ENCODE measurements at places on chromosomes 12 and 14. TPM values are rescaled to one million over a fixed set of nuclear protein-coding genes. Genes with fewer than 3 reads are reported as not detected.

The ENDOU gene
- polyA plus RNA-seq = 0.51 TPM

DNA sequence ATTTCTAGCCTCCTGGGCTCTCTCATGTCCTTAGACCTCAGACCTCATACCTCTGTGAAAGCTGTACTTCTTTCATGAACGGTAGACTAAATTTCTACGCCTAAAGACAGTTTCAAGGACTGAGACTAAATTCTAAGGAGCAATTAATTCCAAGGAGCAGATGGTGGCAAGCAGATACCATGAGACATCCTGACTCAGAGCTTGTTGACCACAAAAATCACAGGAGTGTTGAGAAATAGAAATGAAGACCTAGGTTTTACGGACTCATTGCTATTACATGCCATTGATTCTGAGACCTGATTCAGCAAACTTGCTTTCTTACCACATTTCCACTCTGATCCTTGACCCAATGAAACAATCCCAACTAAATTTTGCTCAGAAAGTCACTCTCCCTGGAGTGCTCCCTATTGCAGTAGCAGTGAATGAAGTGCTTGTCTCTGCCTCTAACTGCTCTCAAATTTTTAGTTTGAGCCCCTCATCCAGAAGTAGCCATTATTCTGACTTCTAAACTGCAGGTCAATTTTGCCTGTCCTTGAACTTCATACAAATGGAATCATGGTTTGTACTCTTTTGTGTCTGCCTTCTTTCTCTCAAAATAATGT lies 52.0 kb downstream of the PEX5 start:
- DNase-seq = no peak

- no peak for DNase-seq
These were observed 84.9 kb upstream of the CLMN start for GRCh38 chr14:95404583-95404982.

GRCh38 chr14:60649875-60650372 lies 647 bp upstream of the SIX1 start:
- no peak for DNase-seq

DNA sequence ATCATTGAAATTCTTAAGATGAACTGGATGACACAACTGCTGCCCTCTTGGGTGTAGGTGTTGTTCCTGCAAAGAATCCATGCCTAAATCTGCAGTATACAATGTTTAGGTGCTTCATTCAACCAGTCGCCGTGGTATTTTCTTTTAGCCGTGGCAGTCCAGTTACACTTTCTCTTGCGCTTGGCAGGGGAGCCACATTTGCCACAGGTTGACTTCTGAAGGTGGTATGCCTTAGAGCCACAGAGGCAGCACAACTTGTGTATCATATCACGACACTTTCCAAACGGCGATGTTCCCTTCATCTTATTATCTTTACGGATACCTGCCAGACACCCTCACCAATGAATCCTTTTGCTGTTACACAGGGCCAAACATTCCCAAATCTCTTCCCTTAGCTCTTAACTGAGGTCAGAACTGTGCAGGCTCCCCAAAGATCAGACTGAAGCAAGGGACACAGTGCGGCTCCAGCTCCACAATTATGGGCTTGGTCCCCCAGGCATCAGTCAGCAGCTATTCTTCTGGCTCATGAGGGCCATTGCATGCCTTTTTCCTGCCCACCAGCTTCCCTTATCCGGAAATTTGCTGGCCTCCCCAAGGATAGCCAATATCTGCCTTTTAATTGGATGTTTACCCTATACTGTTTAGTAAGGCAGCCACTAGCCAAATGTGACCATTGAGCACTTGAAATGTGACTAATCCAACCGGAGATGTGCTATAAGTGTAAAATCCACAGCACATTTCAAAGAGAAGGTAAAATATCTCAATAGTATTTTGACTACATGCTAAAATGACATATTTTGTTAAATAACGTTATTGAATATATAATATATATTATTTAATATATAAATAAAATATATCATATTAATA lies 50.7 kb downstream of the SENP1 start:
- no peak for DNase-seq

DNA sequence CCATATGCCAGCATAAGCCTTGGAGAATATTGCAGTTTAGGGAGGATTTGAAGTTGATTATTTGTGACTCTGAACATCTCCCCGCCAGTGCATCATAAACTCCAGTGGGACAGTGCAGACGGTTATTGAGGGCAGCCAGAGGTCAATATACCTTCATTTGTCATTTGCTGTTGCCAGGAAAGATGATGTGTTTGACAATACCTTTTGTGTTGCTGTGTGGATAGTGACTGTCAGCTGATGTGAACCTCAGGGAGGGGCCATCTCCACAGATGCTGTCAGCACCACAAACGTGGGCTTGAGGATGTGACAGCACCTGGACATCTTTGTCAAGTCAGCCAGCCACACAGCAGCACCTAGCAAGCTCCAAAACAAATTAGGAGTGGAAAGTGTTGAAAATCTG lies 11.5 kb downstream of the CCDC198 start:
- DNase-seq = no peak

DNA sequence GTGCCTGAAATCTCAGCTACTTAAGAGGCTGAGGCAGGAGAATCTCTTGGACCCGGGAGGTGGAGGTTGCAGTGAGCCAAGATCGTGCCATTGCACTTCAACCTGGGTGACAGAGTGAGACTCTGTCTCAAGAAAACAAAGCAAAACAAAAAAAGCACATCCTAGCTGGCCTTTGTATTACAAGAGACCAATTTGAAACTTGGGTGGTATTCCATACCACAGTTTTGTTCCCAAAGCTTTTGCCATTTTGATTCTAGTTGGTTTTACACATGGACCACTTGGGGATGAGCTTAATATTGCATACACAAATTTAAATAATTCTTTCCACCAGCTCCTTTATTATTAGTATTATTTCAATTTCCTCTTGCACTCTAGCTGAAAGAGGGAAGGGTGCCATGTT lies 276.9 kb upstream of the SLC16A7 start:
- DNase-seq = no peak

- peak; percentile 98 for DNase-seq
These were observed at the start of gene KRT80 for GRCh38 chr12:52191841-52192791. TSS of gene KRT80 (minus strand) at chr12:52192014. CDS start at chr12:52191902, 112 bp downstream.

DNA sequence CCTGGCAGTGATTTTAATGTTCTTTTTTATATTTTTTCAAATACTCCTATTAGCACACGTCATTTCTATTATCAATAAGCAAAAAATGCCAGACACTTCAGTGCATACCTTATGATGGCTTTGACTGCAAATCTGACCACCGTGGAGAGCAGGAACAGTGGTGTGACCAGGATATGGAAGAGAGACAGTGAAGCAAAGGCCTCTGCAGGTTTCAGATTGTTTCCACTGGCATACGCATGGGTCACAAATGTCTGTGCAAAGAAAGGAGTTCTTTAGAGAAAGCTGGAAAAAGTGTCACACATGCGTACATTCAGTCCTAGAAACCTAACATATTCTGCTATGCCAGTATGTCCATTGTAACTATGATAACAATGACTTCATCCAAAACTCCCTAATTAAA lies 47.3 kb downstream of the ABCC9 start:
- DNase-seq = no peak
